ENCODE measurements at places on chromosomes 1 and 21.

DNA sequence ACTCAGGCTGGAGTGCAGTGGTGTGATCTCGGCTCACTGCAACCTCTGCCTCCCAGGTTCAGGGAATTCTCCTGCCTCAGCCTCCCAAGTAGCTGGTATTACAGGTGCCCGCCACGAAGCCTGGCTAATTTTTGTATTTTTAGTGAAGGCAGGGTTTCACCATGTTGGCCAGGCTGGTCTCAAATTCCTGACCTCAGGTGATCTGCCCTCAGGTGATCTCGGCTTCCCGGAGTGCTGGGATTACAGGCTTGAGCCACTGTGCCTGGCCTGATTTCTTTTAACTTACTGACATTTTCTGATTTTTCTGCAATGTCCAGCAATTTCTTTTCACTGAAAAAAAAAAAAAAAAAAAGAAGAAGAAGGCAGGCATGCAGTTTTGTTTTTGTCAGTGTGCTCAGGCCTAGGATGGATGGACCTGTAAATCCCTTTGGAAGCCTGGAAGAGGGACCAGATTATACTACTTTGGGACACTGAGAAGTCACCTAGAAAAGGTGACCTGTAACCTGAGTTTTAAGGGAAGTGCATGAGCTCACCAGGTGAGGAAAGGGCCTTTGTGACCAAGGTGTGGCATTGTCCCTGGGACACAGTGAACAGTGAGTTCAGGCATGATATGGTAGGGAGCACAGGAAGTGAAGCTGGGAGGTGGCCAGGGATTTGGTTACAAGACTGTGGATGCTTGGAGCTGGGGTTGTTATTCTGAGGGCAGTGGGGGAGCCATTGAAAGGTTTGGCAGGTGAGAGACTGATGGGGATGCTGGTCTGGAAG, 2.7 kb upstream of the TMEM61 start:
- peaks cover 56% of the 10 kb centered on the region for H3K27me3 ChIP-seq
- no peak for DNase-seq
- peaks cover 1% of the 10 kb centered on the region for H3K4me1 ChIP-seq
- H3K27ac ChIP-seq = no peak overlapping the region

DNA sequence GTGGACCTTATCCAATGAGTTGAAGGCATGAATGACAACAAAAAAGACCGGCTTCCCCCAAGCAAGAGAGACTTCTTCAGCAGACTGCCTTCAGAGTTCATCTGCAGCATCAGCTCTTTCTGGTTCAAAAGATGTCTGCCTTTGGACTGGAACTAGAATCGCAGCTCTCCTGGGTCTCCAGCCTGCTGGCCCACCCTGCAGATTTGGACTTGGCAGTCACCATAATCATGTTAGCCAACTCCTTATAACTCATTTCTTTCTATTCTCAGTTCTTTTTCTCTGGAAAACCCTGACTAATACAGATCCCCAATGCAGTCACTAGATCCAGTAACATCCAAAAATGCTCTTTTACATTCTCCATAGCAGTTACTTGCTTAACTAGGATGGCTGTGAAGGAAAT, 89.2 kb upstream of the MARK1 start:
- H3K36me3 ChIP-seq = no peaks in the 10 kb centered on the region
- no peaks in the 10 kb centered on the region for H3K4me1 ChIP-seq
- H3K27ac ChIP-seq = no peak overlapping the region
- no peaks in the 10 kb centered on the region for H3K27me3 ChIP-seq
- DNase-seq = no peak

DNA sequence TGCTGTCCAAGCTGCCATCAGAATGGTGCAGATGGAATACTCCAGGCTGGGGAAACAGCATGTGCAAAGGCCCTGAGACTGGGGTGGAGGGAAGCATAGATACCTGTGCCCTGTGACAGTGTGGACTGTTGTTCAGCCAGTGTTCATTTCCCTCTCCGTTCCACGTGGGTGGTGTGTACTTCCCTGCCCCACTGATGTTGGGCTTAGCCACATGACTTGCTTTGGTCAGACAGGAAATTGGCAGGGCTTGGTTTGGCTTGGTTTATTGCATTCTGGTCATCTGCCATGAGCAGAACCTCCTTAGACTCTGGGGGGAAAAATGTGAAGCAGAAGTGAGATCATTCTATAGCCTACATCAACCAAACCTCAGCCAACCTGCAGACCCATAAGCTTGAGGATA, 102.4 kb upstream of the IGSF21 start:
- H3K4me3 ChIP-seq = no peak overlapping the region
- no peak overlapping the region for H3K27ac ChIP-seq
- DNase-seq = no peak
- no peaks in the 10 kb centered on the region for H3K27me3 ChIP-seq

DNA sequence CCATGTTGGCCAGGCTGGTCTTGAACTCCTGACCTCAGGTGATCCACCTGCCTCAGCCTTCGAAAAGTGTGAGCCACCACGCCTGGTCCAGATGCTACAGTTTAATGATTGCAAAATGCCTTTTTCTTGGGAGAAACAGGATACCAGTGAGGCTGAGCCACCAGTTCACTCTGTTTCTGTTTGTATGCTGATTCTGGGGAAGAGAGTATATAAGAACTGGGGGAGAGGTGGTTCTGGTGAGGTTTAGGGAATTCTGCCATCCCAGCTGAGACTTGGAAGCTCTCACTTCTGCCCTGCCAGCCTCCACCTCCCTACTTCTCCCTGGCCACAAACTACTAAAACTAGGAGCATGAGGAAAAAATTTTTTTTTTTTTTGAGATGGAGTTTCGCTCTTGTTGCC, 8.1 kb upstream of the PMF1 start:
- no peak overlapping the region for H3K27ac ChIP-seq
- H3K4me1 ChIP-seq = peaks cover 22% of the 10 kb centered on the region
- no peaks in the 10 kb centered on the region for H3K27me3 ChIP-seq
- H3K36me3 ChIP-seq = peaks cover 48% of the 10 kb centered on the region

DNA sequence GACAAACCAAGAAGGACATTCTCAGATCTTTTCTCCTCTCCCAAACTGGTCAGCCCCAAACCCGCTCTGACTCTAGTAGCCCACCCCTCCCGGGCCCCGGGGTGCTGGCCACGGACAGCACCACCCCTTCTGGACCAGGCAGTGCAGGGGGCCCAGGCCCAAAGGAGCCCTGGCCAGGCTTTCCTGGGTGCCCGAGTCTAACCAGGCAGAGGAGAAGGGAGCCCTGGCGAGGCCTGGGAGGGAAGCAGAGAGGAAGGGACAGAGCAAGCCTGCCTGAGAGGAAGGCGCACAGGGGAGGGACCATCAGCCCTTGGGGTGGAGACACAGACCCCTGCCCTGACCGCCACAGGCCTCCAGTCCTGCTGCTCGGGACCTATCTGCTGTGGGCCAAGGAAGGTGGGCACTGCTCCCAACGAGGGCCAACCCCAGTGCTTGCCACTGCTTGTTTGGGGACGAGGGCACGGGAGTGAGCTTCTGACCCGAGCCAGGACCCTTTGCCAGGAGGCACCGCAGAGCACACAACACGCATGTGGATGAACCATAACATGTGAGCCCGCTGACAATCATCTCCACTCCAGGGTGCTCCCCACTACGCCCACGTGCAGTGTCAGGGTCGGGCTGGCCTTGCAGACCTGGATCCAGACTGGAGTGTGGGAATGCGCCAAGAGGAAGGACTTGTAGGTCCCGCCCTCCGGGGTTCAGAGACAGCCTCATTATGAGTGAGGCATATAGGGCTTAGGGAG, 57.6 kb downstream of the KCNAB2 start:
- H3K27ac ChIP-seq = no peak overlapping the region
- H3K4me3 ChIP-seq = no peak overlapping the region
- peaks cover 6% of the 10 kb centered on the region for H3K36me3 ChIP-seq
- peaks cover 2% of the 10 kb centered on the region for H3K27me3 ChIP-seq
- no peaks in the 10 kb centered on the region for H3K4me1 ChIP-seq

DNA sequence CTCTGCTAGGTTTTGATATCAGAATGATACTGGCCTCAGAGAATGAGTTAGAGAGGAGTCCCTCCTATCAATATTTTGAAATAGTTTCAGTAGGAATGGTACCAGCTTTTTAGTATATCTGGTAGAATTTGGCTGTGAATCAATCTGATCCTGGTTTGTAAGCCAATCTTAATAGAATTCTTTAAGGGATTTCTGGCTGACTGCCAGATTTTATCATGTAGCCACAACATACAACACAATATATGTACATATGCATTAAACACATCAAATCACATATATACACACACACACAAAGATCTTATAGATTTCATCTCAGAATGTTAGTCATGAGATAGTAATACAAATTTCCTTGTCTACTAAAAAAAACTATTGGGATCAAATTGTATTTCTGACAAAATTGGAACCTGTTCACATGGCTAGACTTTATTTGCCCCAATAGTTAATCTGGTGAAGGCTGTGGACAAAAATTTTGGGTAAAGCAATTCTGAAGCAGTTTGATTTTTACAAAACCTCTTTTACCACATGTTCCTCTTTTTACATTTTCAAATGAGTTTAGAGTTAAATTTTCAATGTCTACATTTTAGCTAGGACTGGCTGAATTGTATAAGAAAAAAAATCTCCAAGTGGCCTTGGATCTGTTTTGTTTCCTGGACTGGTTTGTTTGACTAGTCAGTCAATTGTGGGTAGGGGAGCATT, 151.7 kb downstream of the FASLG start:
- H3K36me3 ChIP-seq = peaks cover 6% of the 10 kb centered on the region
- peaks cover 5% of the 10 kb centered on the region for H3K4me1 ChIP-seq
- no peak overlapping the region for H3K27ac ChIP-seq
- peaks cover 18% of the 10 kb centered on the region for H3K27me3 ChIP-seq
- DNase-seq = no peak

GRCh38 chr1:41779360-41779759, 139.4 kb downstream of the HIVEP3 start:
- peaks cover 22% of the 10 kb centered on the region for H3K4me1 ChIP-seq
- peaks cover 13% of the 10 kb centered on the region for H3K36me3 ChIP-seq
- no peak overlapping the region for H3K27ac ChIP-seq
- H3K4me3 ChIP-seq = no peak overlapping the region

DNA sequence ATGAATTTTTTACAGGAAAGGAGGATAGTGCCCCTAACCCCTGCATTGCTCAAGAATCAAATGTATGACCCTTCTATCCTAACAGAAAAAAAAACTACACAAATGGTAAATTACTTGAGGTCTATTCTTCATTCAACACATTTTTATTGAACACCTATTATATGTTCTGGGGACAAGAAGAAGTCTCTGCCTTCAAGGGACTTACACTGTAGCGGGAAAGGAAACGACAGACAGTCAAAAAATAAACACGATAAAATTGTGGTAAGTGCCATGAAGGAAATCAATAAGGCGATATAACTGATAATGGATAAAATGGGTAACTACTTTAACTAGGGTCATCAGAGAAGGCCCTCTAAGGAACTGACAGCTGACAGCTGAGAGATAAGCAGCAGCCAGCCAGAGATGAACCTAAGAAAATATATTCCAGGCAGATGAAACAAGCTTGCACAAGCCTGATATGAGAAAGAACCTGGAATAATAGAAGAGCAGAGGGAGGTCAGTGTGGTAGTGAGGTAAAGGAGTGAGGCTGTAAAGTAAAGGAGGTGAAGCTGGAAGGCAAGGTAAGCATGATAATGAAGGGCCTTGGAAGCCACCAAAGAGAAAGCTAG, 66.4 kb downstream of the PHTF1 start:
- H3K27ac ChIP-seq = peak overlapping the region; percentile 4
- H3K27me3 ChIP-seq = no peaks in the 10 kb centered on the region
- DNase-seq = no peak
- H3K36me3 ChIP-seq = peaks cover 48% of the 10 kb centered on the region

GRCh38 chr1:64759968-64760367, 15.1 kb downstream of the RAVER2 start:
- H3K4me1 ChIP-seq = no peaks in the 10 kb centered on the region
- H3K27ac ChIP-seq = no peak overlapping the region
- peaks cover 10% of the 10 kb centered on the region for H3K27me3 ChIP-seq
- H3K4me3 ChIP-seq = no peak overlapping the region
- DNase-seq = no peak
- no peaks in the 10 kb centered on the region for H3K36me3 ChIP-seq

- no peak overlapping the region for H3K27ac ChIP-seq
- DNase-seq = no peak
- no peaks in the 10 kb centered on the region for H3K27me3 ChIP-seq
- no peaks in the 10 kb centered on the region for H3K4me1 ChIP-seq
Observed at GRCh38 chr1:47828978-47829377, 168.2 kb downstream of the TRABD2B start.

DNA sequence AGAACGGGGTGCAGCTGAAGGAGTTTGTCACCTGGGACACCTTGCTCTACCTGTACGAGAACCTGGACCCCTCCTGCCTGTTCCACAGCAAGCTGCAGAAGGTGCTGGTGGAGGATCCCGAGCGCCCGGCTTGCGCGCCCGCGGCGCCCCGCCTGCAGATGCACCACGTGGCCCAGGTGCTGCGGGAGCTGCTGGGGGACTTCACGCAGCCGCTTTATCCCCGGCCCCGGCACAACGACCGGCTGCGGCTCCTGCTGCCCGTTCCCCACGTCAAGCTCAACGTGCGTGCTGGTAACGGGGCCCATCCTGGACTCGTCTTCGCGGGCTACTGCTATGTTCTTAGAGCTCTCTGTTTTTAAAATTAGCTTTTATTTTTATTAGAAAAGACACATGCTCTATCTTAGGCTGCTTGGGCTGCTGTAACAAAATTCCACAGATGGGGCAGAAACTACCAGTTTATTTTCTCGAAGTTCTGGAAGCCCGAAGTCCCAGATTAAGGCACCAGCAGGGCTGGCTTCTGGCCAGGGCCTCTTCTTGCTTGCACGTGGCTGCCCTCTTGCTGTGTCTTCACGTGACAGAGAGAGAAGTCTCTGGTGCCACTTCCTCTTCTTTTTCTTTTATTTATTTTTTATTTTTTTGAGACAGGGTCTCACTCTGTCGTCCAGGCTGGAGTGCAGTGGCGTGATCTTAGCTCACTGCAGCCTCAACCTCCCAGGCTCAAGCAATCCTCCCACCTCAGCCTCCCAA, 38.1 kb downstream of the TRPM2 start:
- no peaks in the 10 kb centered on the region for H3K27me3 ChIP-seq
- no peak for DNase-seq
- no peak overlapping the region for H3K4me3 ChIP-seq
- H3K4me1 ChIP-seq = peaks cover 2% of the 10 kb centered on the region

- no peak overlapping the region for H3K4me3 ChIP-seq
Observed at GRCh38 chr1:2312160-2312514, 79.2 kb downstream of the MORN1 start.

GRCh38 chr1:183609313-183609712, 19.1 kb upstream of the NCF2 start:
- H3K27me3 ChIP-seq = peaks cover 15% of the 10 kb centered on the region
- H3K36me3 ChIP-seq = no peaks in the 10 kb centered on the region
- no peak overlapping the region for H3K27ac ChIP-seq
- peaks cover 8% of the 10 kb centered on the region for H3K4me1 ChIP-seq

- no peak overlapping the region for H3K27ac ChIP-seq
- H3K36me3 ChIP-seq = no peaks in the 10 kb centered on the region
- peak overlapping the region; percentile 25 for H3K4me3 ChIP-seq
Observed at GRCh38 chr21:35438643-35439404, 389.7 kb upstream of the RUNX1 start.

DNA sequence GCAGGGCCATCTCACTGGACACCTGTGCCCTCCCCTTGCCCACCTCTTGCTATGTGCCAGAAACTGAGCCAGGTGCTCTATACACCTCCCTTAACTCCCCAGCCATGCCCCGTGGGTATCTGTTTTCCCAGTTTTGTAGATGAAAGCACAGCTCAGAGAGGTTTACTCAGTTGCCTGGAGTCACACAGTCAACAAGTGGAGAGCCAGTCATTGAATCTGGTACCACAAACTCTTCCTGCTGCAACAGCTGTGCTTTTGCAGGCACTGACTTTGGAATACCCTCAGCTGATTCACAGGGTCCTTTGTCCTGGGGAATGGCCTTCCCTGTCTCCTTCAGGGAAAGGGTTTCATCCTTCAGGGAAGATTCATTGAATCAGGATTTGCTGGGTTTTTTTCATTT, 22.1 kb downstream of the PAX7 start:
- H3K27me3 ChIP-seq = peaks cover 65% of the 10 kb centered on the region
- no peak overlapping the region for H3K4me3 ChIP-seq
- no peaks in the 10 kb centered on the region for H3K36me3 ChIP-seq
- H3K4me1 ChIP-seq = peaks cover 10% of the 10 kb centered on the region
- DNase-seq = no peak

All from activated CD4-positive, alpha-beta T cell treated with anti-CD3 and anti-CD28 coated beads, Interleukin-2, amount 10 ng/mL, durations not matched to agents 24 days and 14 days (primary cell).